ENCODE measurements at places on chromosomes 4 and X.

DNA sequence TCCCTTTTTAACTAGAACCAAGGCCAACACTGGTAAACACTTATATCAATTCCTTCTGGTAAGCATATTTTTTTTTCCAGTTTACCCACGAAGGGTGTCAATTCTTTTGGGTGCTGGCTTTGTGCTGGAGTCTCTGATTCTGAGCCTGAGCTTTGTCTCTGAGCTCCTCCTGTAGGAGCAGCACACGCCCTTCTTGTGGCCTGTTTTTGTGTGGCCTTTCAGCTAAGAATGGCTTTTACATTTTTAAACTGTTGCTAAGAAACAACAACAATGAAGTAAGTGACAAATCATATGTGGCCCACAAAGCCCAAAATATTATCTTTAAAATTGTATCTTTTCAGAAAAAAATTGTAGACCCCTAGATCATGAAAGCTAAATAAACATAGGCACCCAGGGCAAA lies 98.0 kb upstream of the TBC1D9 start:
- DNase-seq = no peak

GRCh38 chr4:113646442-113646822 lies 115.1 kb downstream of the CAMK2D start:
- no peak for DNase-seq

- peak; percentile 36 for DNase-seq
Measured at GRCh38 chr4:88060431-88060830, 53.0 kb downstream of the PKD2 start.

- DNase-seq = no peak
Measured at GRCh38 chr4:4577359-4577875, 35.6 kb upstream of the STX18 start.

DNA sequence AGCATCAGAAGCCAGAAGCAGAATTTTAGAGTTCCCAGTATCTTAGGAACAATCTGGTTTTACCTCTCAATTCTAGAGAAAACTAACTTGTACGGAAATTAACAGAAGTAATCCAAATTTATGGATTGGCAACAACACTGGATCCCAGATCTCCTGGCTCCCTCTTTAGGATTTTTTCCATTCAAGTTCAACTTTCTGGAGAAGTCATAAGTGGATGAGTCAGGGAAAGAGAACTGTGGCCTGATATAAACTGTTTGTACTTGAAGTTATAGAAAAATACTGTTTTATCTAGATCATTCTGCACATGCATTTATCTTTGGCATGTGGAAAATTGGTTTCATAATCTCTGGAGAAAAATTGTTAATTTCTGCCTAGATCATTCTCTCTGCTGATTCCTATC lies 380.4 kb downstream of the PCDH7 start:
- no peak for DNase-seq

- no peak for DNase-seq
Measured at GRCh38 chr4:186710521-186711119, 13.0 kb downstream of the FAT1 start.

DNA sequence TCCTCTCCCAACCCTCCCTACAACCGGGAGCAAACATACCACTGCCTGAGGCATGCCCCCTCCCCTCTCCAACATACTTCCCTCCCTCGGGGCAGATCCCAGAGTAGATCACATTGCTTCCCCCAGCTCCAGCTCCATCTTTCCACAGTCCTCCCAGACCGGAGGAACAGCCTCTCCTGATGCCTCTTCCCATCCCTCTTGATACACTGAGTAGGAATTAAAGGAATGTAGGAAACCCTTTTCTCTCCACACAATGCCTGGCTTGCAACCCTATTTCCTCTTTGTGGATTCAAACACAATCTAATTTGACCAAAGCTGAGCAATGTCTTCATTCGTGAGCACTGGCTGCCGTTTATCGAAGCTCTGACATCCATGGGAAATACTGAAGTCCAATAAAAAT lies 339.8 kb downstream of the BCOR start:
- peak; percentile 13 for DNase-seq

- no peak for DNase-seq
Measured at GRCh38 chr4:40311811-40312346, 23.3 kb upstream of the CHRNA9 start.

DNA sequence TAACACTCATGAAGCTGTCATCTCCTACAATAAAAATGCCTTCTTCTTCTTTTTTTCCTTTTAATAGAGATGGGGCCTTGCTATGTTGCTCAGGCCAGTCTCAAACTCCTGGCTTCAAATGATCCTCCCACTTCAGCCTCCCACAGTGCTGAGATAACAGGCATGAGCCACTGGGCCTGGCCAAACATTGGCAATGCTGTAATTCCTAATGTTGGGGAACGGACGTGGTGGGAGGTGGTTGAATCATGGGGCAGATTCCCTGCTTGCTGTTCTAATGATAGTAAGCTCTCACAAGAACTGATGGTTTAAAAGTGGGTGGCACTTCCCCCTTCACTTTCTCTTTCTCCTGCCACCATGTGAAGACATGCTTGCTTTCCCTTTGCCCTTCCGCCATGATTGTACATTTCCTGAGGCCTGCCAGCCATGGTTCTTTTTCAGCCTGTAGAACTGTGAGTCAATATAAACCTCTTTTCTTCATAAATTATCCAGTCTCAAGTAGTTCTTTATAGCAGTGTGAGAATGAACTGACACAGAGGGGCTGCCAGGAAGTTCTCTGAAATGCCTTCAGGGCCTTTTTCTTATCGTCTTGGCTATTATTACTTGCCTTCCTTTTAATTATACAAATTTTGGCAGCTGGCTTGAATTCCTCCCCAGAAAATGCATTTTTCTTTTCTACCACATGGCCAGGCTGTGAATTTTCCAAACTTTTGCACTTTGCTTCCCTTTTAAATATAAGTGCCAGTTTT lies 93.0 kb downstream of the CENPC start:
- no peak for DNase-seq
